HuH-7.5 (cell line): ENCODE measurements at places on chromosomes 12 and 14.

- no peak for DNase-seq
These were observed 31.0 kb downstream of the NFYB start for GRCh38 chr12:104106965-104107364.

GRCh38 chr12:57889500-57889989 is 43.0 kb upstream of the CTDSP2 start:
- DNase-seq: no peak

DNA sequence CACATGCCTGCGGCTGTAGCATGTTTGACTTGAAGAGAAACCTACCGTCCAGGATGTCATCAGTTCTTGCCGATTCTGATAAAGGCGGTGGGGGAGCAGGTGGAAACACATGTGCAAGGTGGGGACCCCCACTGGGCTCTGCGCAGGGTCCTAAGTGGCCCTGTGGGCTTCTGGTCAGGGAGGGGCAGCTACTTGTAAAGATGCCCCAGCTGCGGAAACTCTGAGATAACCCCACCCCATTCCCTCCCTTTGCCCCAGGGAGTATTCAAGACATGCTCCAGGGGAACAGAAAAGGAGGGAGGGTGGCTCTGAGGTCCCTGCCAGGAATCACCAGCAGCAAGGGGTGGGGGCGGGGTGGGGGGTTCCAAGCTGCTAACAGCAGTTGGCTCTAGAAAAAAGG is 67.6 kb downstream of the PIWIL1 start:
- DNase-seq: no peak

GRCh38 chr14:61505815-61506809 is 184.7 kb downstream of the PRKCH start:
- DNase-seq: no peak

GRCh38 chr14:104882325-104882973 is 17.4 kb downstream of the CEP170B start:
- peak; percentile 70 for DNase-seq

DNA sequence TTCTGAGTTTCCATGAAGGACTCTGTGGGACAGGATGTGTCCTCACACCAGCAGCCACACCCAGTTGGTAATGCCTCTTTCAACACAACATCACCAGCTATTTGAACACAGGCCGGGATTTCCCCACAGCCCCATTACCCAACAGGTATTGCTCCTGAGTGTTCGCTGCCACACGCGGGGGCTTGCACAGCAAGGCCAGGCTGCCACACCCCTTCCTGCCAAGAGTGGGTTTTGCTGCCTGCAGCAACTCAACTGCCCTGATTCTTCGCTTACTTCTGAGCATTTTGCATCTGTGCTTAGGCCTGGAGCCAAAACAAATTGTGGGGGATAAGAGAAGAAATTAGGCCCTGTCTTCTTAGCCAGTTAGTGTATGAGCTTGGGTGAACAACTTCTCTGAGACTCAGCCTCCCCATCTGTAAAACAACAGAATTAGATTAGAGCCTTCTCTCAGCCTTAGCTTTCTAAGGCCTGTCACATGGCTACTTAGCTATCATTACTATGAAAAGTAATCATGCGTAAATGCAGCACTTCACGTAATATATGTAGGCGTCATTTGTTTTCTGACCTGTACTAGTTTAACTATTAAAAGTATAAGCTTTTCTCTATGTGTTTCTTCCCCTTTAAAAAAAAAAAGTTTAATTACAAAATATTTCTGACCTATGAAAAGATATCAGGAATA is 20.0 kb downstream of the CKAP4 start:
- DNase-seq: peak; percentile 64

- no peak for DNase-seq
These were observed 45.6 kb downstream of the EFCAB11 start for GRCh38 chr14:89908712-89909450.

- no peak for DNase-seq
These were observed 98.4 kb upstream of the SLC38A2 start for GRCh38 chr12:46470975-46471374.
